ENCODE measurements at places on chromosomes 7 and 10. TPM values are rescaled to one million over a fixed set of nuclear protein-coding genes. Genes with fewer than 3 reads are reported as not detected.

ZNF488 gene
- polyA plus RNA-seq: not detected

DNA sequence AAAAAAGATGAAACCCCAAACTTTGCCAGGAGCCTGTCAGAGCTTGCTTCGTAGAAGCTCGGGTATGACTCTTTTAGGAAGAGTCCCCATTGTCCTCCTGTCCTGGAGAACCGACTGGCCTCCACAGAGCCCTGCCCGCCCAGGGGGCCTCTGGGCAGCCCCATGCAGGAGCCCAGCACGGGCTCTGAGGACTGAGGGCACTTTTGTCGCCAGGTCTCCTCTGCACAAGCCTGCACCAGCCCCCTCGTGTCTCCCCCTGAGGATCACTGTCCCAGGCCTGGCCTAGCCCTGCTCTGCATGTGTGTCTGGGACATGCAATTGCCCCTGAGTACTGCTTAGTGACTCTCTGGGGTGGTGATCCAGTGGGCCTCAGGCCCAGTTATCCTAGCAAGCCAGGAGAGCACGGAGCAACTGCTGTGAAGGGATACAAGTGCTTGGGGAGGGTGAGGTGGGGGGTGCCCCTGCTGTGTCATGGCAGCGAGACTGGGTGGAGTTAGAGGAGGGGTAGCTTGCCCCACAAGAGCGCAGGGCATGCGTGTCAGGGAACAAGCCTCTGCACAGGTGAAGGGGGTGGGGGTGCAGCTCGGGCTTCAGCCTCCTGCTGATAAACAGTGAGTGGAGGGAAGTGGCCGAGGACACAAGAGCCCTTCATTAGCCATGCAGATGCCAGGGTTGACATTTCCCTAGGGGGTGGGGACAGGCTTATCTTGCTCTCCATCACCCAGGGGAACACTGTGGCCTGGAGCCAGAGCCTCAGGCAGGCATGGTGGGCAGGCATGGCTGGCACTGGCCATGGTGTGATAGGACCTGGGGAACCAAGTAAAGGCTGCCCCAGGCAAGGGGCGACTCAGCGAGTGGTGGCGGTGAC is 143.4 kb downstream of the C10orf105 start:
- no peaks in the 10 kb centered on the region for H3K4me1 ChIP-seq
- no peak for DNase-seq
- H3K27me3 ChIP-seq: no peaks in the 10 kb centered on the region
- no peaks in the 10 kb centered on the region for H3K36me3 ChIP-seq

LRIT1 gene
- polyA plus RNA-seq: not detected

DNA sequence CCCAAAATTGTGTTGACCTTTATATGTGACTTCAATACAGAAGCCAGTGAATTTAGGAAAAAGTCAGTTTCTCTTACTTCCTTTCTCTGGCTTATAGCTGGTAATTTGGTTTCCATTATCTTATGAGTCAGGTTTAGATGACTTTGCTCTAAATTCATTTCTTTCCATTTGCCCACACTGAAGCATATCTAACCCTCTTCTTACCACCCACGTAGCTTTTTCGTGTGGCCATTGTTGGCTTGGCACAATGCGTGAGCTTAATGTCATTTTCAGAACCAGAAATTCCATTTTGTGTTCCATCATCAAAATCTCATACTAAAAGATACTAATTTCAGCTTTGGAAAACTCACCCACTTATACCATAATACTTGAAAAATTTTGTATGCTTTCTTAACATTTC is 271.2 kb downstream of the INHBA start:
- H3K36me3 ChIP-seq: no peaks in the 10 kb centered on the region
- no peaks in the 10 kb centered on the region for H3K27me3 ChIP-seq
- no peak overlapping the region for H3K4me3 ChIP-seq
- DNase-seq: no peak
- H3K27ac ChIP-seq: no peak overlapping the region
- H3K4me1 ChIP-seq: no peaks in the 10 kb centered on the region

COMTD1 gene
- 47.5 TPM for polyA plus RNA-seq

DNA sequence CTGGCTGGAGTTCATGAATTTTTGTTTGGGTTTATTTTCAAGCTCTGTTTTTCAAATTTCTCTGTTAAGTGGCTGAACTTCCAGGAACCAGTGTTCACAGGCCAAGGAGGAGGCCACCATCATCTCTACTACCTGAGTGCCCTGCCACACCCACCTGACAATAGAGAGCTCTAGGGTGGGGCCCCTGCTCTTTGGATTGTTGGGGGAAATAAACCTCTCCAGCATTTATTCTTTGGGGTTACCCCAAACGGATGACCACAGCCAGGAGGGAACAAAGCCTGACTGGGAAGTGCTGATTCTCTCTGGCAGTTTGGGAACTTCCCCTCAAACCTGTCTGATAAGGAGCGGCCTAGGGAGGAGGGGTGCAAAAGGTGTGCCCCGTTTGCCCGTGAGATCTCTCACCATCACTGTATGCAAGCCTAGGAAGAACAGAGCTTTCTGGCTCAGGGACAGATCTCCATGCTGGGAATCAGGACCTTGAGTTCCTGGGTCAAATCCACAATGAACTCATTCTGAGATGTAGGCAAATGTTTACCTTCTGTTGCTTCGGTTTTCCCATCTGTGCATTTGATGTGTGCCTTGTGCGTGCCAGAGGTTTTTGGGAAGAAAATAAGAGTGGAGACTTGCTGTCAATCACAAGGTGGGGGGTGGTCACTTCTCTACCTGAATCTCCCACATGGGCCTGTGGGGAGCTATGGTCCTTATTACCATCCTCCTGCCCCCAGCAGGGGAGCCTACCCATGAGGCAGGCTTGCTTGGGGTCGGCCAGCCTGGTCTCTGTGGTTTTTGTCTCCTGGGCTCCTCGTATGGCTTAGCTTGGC is 27.7 kb upstream of the PDCD4 start:
- peaks cover 6% of the 10 kb centered on the region for H3K36me3 ChIP-seq
- H3K4me1 ChIP-seq: peaks cover 64% of the 10 kb centered on the region
- no peak for DNase-seq

- H3K27me3 ChIP-seq: peaks cover 4% of the 10 kb centered on the region
- no peaks in the 10 kb centered on the region for H3K36me3 ChIP-seq
- no peak overlapping the region for H3K27ac ChIP-seq
- H3K4me1 ChIP-seq: no peaks in the 10 kb centered on the region
- DNase-seq: no peak
Measured at GRCh38 chr7:93944673-93945072, 23.1 kb downstream of the GNG11 start.

CALHM1 gene
- polyA plus RNA-seq: 0.56 TPM

HGF gene
- not detected for polyA plus RNA-seq

DNA sequence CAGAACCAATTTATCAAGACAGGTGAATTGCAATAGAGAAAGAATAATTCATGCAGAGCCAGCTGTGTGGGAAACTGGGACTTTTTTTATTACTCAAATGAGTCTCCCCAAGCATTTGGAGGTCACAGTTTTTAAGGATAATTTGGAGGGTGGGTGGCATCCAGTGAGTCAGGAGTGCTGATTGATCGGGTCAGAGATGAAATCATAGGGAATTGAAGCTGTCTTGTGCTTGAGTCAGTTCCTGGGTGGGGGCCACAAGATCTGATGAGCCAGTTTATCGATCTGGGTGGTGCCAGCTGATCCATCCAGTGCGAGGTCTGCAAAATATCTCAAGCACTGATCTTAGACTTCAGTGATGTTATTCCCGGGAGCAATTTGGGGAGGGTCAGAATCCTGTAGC is 9.9 kb upstream of the MYO1G start:
- no peak for DNase-seq
- no peak overlapping the region for H3K4me3 ChIP-seq
- peaks cover 38% of the 10 kb centered on the region for H3K4me1 ChIP-seq
- peaks cover 9% of the 10 kb centered on the region for H3K27me3 ChIP-seq
- peaks cover 27% of the 10 kb centered on the region for H3K36me3 ChIP-seq
- H3K27ac ChIP-seq: no peak overlapping the region

IFIT1 gene
- polyA plus RNA-seq: 6.0 TPM

RBAK gene
- polyA plus RNA-seq: 4.1 TPM

DNA sequence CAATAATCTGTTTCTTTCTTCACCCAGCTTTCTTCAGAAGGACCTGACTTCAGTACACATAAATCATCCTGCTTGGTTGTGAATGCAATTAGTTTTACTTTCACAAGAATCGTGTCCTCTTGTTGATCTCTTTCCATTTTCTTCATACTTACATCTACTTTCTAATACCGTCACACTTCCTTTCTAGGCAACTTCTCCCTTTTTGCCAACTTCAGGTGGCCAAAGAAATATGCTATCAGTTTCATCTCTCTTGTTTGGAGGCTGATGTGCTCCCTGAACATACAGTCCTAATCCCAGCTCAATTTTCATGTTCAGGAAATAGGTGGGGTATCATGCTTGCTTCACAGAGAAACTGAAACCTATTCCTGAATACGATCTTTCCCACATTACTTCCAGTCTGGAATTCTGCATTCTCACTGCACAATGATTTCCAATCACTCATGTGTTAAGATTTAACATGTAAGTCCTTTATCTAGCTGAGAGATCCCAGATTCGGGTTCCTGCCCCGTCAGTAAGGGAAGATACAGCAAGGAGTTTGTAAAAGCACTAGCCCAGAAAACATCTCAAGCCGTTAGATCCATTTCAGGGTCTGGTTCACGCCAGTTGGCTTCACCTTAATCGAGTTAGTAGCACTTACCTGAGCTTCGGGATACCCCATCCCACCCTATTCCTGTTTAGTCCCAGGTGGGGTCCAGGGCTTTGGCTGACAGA is 994 bp downstream of the SLC25A28 start:
- H3K4me3 ChIP-seq: peak overlapping the region; percentile 87
- peak overlapping the region; percentile 89 for H3K27ac ChIP-seq
- H3K4me1 ChIP-seq: peaks cover 49% of the 10 kb centered on the region
- peaks cover 7% of the 10 kb centered on the region for H3K27me3 ChIP-seq

GRCh38 chr10:43286076-43286805 is 19.4 kb upstream of the RASGEF1A start:
- DNase-seq: no peak
- peaks cover 4% of the 10 kb centered on the region for H3K27me3 ChIP-seq
- H3K4me3 ChIP-seq: peak overlapping the region; percentile 78

VWDE gene
- polyA plus RNA-seq: 0.11 TPM

GRCh38 chr7:50446542-50446960 is 3.6 kb downstream of the FIGNL1 start:
- peaks cover 18% of the 10 kb centered on the region for H3K36me3 ChIP-seq
- no peak overlapping the region for H3K4me3 ChIP-seq

DGKI gene
- not detected for polyA plus RNA-seq

DNA sequence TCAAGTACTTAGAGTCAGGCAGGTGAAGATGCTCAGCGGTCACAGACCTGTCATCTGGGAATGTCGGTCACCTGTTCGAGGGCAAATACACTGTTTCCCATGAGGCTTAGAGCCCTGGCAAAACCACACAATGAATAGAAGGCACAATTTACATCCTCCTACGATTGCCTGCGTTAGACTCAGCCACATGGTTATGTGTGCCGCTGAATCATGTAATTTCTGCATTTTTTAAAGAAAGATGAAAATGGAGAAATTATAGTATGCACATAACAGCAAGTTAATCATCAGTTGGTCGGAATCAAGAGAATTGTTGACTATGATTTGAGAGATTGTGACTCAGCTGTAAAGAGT is 158.2 kb downstream of the ADARB2 start:
- no peak for DNase-seq
- no peaks in the 10 kb centered on the region for H3K36me3 ChIP-seq
- peaks cover 5% of the 10 kb centered on the region for H3K4me1 ChIP-seq
- no peak overlapping the region for H3K27ac ChIP-seq

GRCh38 chr7:33201821-33202220 is 72.5 kb downstream of the BBS9 start:
- no peak overlapping the region for H3K4me3 ChIP-seq
- no peak overlapping the region for H3K27ac ChIP-seq
- no peaks in the 10 kb centered on the region for H3K27me3 ChIP-seq
- no peak for DNase-seq
- peaks cover 12% of the 10 kb centered on the region for H3K36me3 ChIP-seq

GRCh38 chr7:10325395-10325794 is 648.3 kb upstream of the PHF14 start:
- H3K36me3 ChIP-seq: no peaks in the 10 kb centered on the region
- no peak overlapping the region for H3K4me3 ChIP-seq
- H3K4me1 ChIP-seq: no peaks in the 10 kb centered on the region
- H3K27ac ChIP-seq: no peak overlapping the region
- H3K27me3 ChIP-seq: no peaks in the 10 kb centered on the region

CCDC172 gene
- polyA plus RNA-seq: not detected

SPOCK2 gene
- polyA plus RNA-seq: 69.0 TPM

- H3K4me3 ChIP-seq: no peak overlapping the region
- H3K27ac ChIP-seq: no peak overlapping the region
- H3K4me1 ChIP-seq: no peaks in the 10 kb centered on the region
- no peak for DNase-seq
Measured at GRCh38 chr10:61406736-61407135, 46.4 kb downstream of the TMEM26 start.

SMNDC1 gene
- 26.4 TPM for polyA plus RNA-seq

Measured in immature natural killer cell (primary cell).